AG08396 (cell line): ENCODE measurements at places on chromosomes 2 and 18.

GRCh38 chr2:60499651-60500265, 53.7 kb downstream of the BCL11A start:
- DNase-seq: no peak

GRCh38 chr2:20165677-20166509, 59.0 kb downstream of the SDC1 start:
- DNase-seq: no peak

DNA sequence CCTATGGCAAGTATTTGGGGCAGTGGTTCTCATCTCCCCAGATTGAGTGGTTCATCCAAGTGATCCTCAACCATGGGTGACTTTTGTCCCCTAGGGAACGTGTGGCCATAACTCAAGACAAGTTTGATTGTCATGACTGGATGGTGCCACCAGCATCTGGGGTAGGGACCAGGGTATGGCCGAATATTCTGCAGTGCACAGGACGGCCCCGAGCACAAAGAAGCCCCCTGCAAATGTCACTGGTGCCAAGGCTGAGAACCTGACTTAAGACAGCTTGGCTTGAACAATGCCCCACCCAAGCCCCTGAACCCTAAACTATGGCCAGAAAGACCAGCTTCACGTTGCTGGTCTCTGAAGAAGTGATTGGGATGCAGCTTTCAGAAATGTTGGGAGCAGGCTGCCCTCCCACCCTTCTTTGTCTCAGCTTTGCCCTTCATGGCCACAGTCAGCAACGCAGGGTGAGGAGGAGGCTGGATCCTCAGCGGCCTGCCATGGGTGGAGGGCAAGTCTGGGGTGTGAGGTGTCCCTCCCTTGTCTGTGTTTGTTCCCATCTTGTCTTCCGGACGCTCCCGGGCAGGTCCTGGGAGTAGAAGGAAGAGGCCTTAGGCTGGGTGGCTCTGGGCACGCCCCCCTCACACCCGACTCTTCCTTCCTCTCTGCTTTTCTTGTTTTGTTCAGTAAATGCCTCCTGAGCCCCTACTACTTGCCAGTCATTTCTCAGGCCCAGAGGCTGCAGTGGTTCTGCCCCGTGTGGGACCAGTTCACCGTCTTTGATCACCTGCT, 43.4 kb downstream of the GREB1 start:
- DNase-seq: no peak

- DNase-seq: no peak
Measured at GRCh38 chr2:217975626-217976025, 27.2 kb downstream of the TNS1 start.

- DNase-seq: no peak
Measured at GRCh38 chr18:40904295-40904694, 1050.7 kb upstream of the PIK3C3 start.

DNA sequence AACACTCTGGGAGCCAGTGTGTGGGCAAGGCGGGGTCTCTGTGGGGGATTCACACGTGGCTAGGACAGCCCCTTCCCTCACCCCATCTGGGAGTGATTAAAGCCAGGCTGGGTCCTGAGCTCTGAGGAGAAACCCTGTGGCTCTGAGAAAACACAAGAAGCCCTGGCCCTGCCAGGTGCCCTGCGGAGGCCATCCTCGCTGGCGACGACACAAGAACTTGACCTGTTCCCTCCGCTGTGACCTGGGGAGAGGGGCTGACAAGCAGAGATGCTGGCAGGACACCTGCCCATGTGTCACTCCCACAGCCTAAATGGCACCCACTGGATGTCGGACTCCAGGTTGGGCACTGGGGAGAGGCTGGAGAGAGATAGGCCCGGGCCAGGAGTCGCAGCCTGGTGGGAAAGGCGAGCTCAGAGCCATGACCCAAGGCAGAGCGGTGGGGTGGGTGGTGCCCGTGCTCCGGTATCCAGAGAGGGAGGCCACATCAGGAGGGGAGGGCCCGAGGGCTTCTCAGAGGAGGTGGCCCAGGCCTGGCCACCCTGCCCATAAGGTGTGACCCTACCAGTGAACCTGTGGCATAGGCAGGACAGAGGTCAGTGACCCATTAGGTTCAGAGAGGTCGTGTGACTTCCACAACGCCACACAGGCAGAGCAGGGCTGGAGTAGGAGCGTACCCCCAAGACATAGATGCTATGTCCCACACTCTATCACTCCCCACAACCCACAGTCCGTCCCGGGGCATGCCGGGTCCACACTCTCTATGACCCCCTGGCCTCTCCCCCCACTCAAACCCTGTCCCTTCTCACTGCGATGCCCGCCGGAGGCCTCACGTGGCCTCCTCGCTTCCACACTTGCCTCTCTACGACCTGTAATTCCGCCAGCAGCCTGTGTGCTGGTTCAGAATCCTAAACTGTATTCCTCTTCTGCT, 59.4 kb upstream of the HPCAL1 start:
- DNase-seq: no peak

DNA sequence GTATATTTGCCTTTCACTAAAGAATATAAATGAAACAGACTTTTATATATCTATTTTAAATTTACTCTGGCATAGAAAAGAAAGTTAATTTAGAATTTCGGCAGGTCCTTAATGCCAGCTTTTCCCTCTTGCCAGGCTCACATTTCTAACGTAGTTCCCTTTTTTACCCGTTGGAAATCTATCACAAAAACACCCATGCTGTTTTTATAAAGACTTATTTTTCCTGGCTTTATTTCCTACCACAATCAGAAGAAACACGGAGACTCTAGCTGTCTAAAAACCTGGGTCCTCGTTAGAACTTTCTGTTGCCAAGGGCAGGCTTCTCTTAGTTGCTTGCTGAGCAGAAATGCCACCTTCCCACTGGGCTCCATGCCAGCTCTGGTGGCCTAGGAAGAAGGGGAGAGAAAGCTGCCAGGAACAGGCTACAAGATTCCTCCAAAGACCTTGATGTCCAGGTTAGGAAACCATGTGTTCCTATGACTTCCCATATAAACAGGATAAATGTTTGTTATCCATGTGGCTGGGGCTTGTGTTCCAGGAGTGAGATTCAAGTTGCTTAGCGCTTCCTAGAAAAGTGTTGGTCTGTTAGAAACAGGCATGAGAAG, 17.8 kb upstream of the TMEM18 start:
- no peak for DNase-seq

DNA sequence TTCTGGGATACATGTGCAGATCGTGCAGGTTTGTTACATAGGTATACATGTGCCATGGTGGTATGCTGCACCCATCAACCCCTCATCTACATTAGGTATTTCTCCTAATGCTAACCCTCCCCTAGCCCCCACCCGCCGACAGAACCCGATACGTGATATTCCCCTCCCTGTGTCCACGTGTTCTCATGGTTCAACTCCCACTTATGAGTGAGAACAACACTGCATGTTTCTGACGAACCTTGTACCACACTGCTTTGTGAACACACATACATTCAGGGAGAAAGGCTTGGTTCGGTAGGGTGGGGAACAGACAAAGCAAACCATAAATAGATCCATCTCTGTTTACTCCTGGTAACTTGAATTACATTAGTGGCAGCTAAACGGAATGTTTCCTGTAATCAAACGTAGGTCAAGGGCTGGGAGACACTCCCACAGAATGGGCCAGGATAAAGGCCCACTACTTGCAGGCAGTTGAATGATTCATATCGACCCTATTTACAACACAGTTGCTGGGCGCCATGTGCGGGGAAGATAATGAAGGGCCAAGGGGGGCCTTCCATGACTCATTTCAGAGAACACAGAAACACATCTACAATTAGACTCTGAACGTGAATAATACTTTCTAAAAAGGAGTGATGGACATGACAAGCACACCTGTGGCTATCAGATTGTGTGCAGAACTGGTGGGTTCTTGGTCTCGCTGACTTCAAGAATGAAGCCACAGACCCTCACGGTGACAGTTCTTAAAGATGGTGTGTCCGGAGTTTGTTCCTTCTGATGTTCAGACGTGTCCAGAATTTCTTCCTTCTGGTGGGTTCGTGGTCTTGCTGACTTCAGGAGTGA, 56.8 kb upstream of the KIDINS220 start:
- DNase-seq: no peak

DNA sequence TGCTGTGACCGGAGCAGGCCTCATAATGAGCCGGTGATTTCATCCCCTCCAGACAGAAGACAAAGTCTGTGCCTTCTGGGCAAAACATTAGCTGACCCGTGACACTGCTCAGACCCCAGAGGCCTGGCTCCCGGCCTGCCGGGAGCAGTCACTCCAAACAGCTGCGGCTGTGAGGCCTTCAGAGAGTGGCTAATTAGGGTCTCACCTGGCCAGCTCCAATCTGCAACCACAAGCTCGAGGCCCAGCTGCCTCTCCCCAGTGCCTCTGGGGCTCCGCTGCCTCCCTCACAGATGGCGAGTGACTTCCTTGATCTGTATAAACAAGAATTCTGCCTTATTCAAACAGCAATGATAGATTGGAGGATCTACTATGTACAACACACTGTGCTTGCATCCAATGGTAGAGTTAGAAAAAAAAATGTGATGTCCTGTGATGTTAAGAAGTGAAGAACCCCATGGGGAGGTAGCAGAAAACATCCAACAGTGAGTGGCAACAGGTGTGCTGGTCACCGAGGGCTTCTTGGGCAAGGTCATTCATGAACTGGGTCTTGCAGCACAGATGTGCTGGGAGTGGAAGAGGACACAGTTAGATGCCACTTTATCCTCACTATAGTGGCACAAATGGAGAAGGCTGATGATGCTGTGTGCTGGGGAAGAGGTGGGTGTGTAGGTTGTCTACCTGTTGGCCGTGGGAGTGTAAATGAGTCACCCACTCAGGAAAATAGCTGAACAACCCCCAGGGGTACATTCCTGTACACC, 98.2 kb upstream of the ASAP2 start:
- no peak for DNase-seq

GRCh38 chr2:168220965-168221819, 26.2 kb downstream of the STK39 start:
- no peak for DNase-seq

GRCh38 chr18:57073501-57074187, 73.2 kb upstream of the BOD1L2 start:
- DNase-seq: no peak

DNA sequence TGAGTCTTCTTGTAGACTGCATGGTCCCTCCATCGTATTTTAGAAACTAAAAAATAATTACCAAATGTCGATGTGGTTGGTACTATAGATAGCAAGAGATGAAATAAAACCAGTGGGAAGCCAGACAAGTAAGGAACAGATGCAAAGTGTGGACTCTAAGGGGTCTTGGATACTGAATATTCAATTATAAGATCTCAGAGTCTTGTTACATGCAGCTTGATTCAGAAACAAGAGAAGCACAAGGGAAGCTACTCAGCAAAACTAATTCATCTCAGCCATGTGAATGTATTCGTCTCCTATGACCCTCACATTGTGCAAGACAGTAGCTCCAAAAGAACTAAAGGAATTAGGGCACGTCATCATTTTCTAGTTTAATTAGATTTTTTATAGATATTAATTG, 80.9 kb downstream of the CDH20 start:
- no peak for DNase-seq
